ENCODE measurements at places on chromosomes 6 and 20.
A peak's percentile ranks its signal among the peaks of the same experiment; 100 is the strongest.

DNA sequence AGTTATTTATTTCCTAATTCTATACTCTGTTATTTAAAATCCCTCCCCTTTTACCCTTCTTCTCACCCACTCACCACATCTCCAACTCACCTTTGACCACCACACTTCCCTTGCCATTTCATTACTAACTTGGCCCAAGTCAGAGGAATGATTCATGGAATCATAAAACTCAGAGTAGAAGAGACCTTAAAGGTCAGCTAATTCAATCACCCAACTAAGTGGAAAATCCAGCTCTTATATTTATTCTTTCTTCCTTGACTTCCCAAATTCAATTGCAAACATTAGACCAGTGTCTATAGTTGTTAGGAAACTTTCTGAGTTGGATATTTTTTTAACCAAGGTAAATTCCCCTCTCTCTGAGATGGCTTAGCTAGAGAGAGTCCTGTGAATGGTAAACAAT is 26.5 kb upstream of the HEY2 start:
- DNase-seq: no peak

DNA sequence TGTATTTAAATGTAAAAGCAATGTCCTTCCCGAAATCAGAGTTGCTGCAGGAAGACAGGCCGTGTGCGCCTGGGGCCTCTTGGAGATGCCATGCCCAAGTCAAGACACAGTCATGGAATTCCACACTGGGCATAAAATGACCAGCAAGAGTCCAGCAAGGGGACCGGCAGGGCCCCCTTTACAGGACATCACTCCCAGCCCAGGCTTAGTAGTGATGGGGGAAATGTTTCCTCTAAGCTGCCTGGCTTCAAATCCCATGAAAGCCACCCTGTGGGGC is 1.9 kb upstream of the PPP1R3G start:
- no peak for DNase-seq

- DNase-seq: no peak
Observed at GRCh38 chr6:29603930-29604329, 19.0 kb downstream of the OR2H2 start.

DNA sequence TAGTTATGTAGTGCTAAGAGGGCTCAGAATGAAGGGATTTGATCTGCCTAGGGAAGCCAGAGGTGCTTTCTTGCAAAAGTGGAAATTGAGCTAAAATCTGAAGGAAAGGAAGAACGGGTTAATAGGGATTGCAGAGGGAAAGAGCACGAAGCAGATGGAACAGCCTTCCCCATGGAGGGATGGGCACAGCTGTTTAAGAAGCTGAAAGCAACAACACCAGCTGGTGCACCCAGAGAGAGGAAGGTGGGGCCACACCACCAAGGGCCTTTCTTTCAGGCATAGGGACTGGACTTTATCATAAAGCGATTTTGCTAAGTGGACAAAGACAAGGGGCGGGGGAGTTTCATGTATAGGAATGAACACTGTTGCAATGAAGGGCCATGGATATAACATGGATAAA is 65.8 kb upstream of the SNRPB2 start:
- DNase-seq: no peak

DNA sequence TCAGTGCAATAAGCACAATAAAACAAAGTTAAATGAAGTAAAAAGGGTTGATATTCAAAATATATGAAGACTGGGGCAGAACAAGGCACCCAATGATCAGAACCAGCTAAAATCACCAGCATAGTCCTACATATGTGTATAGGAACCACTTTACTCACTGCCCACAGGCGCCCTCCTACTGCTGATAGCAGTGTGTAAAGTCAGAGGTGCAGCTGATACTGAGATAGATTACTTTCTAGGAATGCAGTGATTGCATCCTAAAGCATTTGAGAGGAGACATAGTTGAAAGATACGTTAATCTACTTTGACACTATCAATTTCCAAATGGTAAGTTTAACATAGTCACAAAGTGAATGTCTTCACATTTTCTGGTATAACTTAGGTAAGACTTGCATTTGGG is 161.1 kb upstream of the MCHR2 start:
- DNase-seq: no peak

DNA sequence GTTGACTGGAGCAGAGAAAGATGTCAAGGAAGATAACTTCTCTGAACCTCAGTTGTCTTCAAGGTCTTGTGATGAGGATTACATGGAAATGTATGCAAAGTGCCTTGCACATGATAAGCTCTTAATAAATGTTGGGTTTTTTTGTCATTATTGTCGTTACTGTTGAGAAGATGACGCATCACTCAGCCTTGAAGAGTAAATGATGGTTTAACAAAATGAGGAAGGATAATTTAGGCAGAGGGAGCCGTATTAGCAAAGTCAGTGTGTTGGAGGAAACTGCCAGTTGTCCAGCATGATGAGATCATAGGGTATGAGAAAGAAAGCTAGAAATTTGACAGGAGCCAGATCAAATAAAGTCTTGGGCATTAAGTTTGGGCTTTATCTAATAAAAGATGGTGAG is 8.8 kb upstream of the SUPT3H start:
- no peak for DNase-seq

DNA sequence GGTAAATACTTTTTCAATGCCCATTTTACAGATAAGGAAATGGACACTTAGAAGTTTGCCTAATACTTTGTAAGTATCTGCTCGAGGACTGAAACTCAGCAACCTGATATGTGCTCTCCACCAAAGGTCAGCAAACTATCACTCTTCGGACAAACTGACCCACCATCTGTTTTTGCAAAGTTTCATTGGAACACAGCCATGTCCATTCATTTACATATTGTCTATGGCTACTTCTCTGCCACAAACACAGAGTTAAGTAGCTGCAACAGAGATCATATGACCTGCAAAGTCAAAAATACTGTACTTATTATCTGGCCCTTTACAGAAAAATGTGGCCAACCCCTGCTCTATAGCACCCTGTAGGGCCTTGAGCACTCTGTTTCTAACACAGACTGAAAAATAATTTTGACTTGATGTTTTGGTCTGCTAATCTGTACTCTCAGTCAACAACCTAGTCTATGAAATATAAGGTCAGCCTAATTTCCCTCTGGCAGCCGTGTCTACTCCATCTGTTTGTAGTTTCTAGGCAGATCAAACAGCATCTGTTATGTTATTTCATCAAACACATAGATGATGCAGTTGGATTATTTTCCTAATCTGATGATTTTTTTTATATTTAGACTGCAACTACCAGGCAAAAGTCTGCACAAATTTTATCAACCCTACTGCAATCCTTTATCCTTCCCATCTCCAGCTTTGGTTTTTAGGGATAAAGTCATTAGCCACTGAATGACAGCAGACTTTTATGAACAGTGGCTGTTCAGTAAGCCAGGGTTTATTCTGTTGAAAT is 41.4 kb upstream of the BEND6 start:
- DNase-seq: no peak

- DNase-seq: peak; percentile 94
Observed at GRCh38 chr20:38426006-38426897, 8.9 kb downstream of the SNHG17 start.

- DNase-seq: no peak
Observed at GRCh38 chr20:5260889-5261288, 55.9 kb downstream of the PROKR2 start.

DNA sequence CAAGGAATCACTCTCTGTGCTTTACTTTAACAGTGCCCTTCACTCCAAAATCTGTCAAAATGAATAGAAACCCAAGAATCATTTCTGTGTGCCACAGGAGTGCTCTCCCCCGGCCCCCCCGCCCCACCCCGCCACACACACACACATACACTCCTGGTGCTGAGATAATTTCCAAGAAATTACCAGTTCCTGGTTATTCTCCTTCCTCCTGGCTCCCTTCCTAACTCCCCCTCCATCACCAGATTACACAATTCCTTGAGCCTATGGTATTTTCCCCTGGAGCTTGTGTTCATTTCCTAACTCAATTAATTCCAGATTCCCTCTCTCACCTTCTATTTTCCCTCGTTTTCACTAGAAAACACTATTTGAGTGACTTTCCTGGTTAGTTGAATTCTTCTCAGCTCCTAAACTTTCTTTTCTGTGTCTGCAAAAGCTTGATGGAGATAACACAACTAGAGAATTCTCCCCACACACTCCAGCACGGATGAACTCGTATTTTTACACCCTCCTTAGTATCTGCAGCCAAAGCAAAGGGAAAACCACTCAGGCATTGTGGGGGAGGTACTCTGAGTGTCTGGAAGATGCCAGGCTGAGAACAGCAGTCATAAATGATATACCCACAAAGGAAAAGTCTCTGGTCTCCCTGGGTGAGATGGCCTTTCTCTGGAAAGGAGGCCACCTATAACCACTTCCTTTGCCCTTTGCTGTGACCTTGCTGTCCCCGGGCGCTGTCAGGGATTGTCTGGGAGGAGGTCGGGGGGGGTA is 1.9 kb upstream of the SLC24A3 start:
- peak; percentile 42 for DNase-seq

DNA sequence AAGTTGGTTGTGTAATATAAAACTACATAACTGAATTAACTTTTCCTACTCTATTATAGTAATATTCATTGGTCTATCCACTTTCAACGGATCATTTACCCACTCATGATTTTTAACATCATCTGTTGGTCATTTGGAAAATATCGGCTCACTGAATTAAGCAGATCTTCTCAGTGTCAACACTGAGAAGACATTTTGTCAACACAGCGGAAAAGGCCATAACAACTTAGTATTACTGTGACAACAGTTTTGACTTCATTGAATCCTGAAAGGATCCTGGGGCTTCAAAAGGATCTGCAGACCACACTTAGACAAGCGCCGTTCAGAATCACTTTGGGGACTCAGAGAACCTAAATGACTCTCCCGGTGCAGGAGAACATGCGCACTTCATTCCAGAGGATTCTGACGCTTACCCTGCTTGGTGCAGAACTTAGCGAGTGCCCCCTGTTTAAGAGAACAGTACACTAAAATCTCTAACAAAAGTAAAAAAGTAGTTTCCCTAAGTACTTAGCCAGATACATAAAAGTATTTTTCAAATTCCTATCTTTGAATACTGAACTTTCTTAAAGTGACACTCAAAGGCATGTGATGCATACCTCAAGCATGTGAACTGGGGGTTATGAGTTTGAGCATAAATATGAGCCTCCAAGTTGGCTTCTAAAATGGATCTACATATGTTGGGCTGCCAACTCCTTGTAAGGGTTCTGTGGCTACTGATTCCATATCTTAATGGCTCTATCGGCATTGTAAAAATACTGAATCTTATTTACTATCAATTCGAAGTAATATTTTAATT is 4.0 kb downstream of the ZBTB2 start:
- peak; percentile 67 for DNase-seq

GRCh38 chr20:1469925-1470571 is 3.4 kb upstream of the NSFL1C start:
- peak; percentile 99 for DNase-seq

DNA sequence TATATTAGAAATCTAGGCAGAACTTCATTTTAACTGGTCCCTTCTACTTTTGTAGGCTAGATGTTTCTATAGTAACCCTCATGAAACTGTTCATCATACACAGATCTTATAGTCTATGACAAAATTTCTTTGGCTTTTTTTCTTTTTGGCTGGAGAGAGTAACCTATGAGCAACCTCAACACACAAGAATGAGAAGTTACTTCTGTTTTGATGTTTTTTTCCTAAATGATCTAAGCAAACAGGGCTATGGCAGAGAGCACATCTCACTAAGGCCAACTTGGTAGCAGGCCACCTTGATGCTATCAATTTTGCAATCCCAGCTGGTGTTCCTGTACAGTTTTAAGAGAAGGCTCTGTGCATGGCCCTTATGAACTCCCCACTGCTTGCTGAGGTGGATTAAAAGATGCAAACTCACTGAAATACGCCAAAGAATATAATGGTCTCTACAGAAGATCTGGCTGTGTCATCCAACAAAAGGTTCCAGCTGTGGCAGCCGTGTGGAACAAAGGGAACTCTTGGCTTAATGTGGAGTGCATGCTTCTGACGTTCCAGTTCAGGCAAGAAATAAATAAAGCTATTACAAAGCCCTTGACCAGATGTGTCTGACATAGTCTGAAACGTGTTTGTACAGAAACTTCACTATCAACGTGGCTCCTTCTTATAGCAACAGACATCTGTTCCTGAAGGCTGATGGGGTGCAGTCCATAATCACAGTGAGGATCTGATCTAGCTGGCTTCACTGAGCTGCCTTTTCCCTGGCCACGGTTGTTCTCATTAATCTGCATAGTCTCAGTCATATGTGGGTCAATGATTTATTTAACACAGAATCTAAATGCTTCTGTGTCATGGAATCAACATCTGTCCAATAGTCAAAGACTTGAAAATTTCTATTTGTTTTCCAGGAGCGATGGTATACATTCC is 481.1 kb downstream of the BMP2 start:
- DNase-seq: peak; percentile 3

DNA sequence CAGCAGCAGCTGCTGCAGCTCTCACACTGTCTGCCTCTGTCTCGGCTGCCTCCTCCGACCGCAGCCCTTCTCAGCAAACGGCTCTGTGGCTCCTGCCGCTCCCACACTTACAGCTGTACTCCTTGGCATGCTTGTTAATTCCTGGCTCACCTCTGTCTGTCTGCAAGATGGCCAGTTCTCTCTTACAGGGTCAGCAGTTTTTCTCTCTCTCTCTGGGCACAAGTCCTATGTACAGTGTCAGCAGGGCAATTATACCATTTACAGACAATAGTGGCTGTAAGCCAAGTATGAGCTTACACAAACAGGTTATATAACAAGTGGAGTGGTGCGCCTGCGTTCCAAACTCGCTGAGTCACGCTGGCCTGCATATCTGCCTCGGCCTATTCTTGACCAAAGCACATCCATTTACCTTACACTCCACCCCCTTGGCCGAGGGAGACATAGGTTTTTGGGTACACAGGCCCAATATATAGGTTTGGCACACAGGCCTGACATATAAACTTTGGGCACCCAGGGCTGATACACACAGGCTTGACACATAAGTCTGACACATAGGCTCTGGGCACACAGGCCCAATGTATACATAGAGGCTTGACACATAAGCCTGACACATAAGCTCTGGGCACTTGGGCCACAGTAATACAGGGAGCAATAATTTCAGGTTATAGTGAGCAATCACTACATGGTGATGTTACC is 4.4 kb downstream of the ZKSCAN3 start:
- peak; percentile 73 for DNase-seq

DNA sequence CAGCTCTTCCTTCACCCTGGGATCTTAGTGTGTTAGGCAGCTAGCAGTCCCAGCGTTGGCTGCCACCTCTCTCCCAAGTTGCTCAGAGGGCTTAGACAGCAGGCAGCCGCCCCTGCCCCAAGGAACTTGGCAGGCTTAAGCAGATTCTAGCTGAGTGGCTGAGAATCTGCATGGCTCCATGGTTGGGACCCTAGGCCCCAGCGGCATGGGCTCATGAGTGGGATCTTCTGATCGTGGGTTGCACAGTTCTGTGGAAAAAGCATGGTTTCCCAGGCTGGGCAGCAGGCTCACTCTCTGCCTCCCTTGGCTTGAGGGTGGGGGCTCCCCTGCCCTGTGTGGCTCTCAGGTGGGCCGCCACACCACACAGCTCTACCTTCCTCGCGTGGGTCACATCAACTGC is 1624.9 kb downstream of the GRIK2 start:
- no peak for DNase-seq

- DNase-seq: no peak
Observed at GRCh38 chr6:37582306-37582705, 82.6 kb upstream of the CCDC167 start.

GRCh38 chr6:25482996-25483395 is 169.0 kb upstream of the SCGN start:
- DNase-seq: no peak

GRCh38 chr6:146886587-146887446 is 288.0 kb downstream of the ADGB start:
- no peak for DNase-seq
